ENCODE measurements at places on chromosomes 11 and 22.

GRCh38 chr11:41031551-41032060 is 427.8 kb downstream of the LRRC4C start:
- DNase-seq, result no peak

DNA sequence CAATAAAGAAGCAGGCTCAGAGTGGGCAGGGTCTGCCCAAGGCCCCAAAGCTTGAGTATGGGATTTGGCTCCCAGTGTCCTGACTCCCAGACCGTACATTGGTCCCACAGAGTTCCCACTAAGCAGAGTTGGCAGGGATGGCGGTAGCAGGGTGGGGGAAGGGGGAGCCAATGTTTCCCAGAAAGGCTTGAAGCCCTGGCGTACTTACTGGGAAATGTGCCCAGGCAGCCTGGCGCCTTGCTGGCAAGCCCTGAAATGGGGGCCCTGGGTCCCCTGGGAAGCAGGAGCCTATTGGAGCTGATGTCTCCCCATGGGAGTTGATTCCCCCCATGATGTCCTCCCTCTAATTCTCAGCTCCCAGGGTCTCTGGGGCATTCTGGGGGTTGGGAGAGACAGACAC is 9.3 kb downstream of the ARHGEF17 start:
- no peak for DNase-seq

DNA sequence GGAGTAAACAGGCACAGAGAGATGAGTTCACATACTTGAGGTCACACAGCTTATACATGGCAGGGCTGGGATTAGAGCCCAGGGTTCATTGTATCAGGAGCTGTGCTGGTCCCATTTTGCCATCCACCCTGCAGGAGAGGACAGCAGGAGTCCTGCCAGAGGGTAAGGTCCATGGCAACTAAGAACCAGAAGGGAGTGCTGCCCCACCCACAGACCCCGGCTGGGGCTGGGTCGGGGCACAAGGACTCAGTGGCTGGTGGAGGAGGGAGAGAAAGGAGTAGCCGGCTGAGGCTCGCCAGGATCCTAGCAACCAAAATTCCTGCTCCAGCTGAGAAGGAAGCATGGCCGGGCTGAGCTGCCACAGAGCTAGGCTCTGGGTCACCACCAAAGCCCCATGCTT is 25.9 kb upstream of the TP53I11 start:
- DNase-seq, result no peak

DNA sequence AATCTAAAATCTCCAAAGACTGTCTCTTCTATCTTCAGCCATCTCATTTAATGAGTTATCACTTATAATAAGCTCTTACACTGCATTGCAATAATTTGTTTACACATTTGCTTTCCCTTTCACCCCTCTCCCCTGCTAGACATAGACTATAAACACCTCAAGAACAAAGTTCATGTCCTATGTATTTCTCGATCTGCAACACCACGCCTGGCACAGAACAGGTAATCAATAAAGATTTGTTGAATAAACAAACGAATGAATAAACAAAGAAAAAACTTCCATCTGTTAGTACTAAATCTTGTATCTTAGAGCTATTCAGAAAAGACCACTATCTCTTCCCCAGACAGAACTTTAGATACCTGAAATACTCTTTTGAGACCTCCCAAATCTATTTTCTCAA is 77.6 kb downstream of the PAK1 start:
- DNase-seq, result no peak

DNA sequence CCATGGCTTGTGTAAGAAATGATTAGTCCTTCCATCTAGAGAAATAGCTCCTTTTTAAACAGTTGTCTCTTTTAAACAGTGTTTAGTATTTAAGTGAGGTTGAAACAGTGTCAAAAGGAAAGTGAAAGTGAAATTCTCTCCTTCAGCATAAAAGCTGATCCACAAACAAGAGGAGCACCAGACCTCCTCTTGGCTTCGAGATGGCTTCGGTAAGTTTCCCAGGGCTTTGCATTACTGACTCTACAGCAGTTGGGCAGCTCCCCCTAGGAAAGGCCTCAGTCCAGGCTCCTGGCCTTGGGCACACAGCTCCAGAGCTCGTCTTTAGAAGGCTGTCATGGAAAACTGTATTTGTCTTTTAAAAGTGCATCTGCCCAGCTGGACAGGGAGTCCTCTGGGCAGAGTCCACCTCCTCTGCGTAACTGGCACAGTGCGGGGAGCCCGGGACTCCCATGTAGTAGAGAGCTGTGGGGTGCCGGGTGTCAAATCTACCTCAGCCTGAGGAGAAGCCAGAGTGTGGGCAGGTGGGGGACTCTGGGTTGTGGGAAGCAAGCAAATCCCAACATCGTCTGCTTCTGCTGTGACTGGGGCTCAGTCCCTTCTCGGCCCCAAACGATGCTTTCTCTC is at the start of gene PLAAT4:
Gene PLAAT4, plus strand, starts transcription at position 140 of the 624 bp plus-strand sequence. Its CDS starts 61 bp downstream, at position 201.
- peak; percentile 17 for DNase-seq

DNA sequence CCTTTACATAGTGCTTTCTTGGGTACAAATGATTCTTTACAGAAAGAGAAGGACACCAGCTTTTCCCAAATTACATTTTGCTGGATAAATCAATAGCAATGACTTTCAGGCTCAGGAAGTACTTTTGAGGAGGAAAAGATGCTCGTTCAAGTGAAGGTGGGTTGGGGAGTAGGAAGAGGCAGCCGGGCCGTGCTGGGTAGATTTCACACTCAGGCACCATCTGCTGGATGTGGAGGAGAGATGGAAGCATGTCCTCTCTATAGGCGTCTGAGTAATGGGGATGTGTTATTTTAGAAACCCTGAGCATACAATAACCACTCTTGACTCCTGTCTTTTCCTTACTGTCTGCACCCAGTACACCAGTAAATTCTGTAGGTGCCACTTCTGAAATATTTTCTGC is 152.3 kb upstream of the LARGE1 start:
- no peak for DNase-seq

DNA sequence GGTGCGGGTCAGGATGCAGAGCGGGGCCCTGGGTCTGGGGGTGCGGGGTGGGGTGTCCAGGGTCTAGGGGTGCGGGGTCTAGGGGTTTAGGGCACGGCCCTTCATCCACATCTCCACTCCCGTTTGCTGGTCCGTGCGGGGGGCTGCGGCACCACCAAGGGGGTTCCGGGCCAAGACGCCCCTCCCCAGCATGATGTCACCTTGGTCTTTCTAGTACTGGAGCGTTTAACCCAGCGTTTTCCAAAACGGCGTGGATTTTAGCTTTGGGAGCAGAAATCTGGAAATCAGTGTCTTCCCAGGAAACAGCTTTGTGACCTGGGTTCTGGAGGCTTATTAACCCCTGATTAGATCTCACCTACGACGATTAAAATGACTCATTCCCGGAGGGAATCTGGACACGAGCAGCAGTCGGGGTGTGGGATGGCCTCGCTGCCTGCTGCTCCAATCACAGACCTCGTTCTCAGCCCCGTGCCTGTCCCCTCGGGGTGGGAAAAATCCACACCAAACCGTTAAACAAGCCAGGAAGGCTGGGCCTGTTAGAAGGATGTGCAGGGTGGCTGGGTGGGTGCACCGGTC is 759 bp downstream of the AP2A2 start:
- no peak for DNase-seq

DNA sequence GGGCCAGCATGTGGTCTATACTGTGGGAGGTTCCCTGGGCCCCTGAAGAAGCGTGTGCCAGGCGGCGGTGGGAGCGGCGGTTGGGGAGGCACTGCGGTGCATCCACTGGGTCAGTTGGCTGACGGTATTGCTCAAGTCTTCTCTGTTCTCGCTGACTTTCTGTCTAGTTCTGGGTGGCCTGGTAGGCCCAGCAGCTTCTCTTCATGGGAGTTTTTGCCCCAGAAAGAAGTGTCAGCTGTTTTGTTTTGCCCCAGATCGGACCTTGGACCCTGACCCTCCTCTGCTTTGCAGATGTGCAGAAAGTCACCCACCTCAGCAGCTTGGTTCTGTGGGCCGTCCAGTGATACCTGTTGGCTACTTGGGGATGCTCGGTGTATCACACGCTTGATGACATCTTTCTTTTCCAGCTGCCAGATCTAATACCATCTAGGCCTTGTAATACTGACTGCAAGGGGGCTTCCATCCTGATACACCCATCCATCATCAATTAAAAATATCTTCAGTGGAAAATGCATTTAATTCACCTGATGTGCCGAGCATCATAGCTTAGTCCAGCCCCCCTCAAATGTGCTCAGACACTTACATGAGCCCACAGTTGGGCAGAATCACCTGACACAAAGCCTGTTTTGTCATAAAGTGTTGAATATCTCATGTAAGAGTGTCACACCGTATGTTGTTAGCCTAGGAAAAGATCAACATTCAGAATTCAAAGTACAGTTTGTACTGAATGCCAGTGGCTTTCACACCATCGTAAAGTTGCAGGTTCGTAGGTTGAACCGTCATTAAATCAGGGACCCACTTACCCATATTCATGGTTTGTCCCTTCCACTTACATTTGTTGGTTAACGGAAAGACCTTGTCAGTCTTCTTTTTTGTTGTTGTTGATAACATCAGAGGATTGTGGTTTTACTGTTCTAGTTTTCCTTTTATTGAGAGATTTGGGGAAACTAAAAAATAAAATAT is 13.9 kb downstream of the ZBED4 start:
- DNase-seq, result no peak

DNA sequence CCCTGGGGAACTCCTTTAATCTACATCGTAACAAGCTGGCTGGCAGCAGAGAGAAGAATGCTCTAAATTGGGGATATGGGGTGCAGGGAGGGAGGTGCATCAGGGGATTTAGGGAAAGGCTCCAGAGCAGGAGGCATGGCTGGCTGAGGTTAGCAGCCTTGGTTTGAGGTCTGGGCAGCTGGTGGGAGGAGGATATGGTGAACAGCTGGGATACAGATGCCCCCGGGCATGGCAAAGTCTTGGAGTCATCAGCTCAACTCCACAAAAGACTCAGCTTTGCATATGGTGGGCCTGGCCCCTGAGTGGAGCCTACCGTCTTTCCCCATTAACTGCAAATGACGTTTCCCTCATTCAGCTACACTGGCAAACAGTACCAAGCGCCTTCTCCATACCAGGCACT is 5.4 kb downstream of the FAM83F start:
- DNase-seq, result no peak
